ENCODE measurements at places on chromosomes 1 and 21.
A peak's percentile ranks its signal among the peaks of the same experiment; 100 is the strongest.

GRCh38 chr1:12345350-12346217, 115.8 kb downstream of the VPS13D start:
- peak; percentile 54 for DNase-seq

DNA sequence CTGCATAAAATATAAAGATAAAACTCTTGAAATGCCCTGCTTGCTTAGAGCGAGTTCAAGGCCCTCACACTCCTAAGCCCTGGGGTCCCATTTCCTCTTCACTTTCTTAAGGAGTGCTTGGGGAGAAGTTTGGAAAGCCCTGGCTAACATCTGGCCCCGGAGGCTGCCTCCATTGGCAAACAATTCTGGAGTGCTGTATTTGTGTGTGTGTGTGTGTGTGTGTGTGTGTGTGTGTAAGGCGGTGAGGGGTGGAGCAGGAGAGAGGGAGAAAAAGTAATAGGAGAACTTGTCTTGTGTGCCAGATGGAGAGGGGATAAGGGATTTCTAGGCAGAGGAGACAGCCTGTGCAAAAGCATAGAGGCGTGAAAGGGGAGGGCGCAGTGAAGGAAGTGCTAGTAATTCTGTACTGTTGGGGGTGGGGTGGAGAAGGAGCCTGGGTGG, 578 bp upstream of the TRIM62 start:
- no peak for DNase-seq

GRCh38 chr1:42328047-42328625, 6.9 kb downstream of the FOXJ3 start:
- DNase-seq, result no peak

DNA sequence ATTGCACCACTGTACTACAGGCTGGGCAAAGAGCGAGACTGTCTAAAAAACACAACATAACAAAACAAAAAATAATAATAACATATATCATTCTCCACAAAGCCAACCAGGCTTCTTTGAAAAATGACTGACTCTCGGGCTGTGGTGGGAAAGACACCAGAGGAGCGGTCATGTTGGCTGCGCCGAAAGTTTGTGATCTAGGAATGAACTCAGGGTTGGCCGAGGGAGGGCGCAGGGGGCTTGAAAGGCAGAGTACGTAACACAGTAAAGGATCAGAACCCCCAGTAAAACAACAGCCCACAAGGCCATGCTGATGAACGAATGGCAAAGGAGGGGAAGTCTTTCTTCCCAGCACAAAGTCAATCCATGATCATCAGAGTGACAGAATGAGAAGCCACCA, 4.7 kb downstream of the SLC35E2B start:
- DNase-seq, result no peak

DNA sequence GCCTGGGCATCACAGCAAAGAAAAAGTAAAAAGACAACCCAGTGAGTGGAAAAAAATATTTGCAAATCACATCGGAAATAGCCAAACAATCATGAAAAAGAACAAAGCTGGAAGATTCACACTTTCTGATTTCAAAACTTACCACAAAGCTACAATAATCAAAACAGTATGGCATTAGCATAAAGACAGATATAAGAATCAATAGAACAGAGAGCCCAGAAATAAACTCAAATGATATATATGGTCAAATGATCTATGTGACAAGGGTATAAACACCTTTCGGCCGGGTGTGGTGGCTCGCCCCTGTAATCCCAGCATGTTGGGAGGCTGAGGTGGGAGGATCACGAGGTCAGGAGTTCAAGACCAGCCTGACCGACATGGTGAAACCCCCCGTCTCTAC, 13.5 kb downstream of the ACOT7 start:
- no peak for DNase-seq

DNA sequence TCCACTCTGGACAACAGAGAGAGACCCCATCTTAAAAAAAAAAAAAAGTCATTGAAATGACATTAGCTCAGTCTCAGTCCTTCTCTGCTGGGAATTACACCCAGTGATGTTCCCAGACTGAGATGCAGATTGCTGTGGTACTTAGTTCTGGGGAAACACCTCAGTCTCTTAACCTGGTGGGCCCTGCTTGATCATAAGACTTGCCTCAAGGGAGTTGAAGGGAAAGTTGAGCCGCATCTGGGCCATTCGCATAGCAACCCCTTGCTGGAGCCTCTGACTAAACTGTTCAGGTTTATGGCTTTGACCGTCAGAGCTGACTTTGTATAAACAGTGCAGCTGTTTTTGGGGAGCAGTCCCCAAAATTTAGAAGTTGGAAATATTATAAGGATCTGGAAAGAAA, 13.4 kb downstream of the FCRL4 start:
- no peak for DNase-seq

DNA sequence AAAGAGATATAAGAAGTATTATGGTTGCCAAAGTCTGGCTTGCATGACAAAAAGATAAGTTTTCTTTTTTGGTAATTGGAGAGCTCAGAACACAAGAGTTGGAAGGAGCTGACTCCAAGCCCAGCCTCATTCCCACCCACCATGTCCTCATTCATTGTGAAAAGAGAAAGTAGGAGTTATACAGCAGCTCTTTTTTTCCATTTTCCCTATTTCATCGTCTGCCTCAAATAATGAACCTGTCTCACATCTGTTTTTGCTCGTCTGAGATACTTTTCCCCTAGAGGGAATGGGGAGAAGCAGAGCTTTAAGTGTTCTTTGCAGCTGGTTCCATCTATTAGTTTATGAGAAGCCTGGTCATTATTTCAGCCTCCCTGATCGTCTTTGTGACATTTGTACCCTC, 34.7 kb downstream of the AGT start:
- no peak for DNase-seq

GRCh38 chr1:89361681-89362080, 2.2 kb upstream of the GBP6 start:
- no peak for DNase-seq

GRCh38 chr1:219058891-219059820, 114.5 kb upstream of the LYPLAL1 start:
- peak; percentile 27 for DNase-seq

DNA sequence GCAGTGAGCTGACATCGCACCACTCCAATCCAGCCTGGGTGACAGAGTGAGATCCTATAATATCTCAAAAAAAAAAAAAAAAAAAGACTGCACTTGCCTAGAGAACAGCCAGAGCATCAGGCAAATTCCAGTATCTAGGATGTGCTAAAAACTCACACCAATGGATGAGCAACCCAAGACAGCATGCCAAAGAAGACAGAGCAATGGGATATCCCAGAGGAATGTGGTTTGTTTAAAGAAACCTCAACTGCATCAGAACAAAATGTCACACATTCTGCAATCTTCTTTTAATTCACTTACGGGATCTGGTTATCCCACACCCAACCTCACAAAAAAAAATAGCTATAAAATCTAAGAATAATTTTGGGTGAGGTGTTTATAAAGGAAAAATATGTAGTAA, 7.3 kb downstream of the KCNH1 start:
- no peak for DNase-seq

DNA sequence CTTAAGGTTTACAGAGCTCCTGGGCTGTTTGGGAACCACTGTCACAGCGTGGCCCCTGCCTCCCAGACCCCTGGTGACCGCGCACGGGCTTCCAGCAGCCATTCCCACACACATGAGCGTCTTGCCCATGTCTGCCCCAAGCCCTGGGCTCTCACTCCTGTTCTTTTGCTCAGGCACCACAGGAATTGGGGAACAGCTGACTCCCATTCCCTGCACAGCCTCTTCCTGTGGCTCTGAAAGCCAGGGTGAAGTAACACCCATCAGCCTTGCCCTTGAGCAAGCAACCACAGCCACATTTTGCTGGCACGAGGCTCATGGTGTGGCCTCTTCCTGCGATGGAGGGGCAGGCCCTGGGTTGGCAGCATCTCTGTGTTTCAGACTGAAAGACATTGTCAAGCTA, 14.3 kb upstream of the GPR157 start:
- peak; percentile 11 for DNase-seq

- no peak for DNase-seq
Observed at GRCh38 chr1:15830258-15830657, 17.2 kb upstream of the SPEN start.

DNA sequence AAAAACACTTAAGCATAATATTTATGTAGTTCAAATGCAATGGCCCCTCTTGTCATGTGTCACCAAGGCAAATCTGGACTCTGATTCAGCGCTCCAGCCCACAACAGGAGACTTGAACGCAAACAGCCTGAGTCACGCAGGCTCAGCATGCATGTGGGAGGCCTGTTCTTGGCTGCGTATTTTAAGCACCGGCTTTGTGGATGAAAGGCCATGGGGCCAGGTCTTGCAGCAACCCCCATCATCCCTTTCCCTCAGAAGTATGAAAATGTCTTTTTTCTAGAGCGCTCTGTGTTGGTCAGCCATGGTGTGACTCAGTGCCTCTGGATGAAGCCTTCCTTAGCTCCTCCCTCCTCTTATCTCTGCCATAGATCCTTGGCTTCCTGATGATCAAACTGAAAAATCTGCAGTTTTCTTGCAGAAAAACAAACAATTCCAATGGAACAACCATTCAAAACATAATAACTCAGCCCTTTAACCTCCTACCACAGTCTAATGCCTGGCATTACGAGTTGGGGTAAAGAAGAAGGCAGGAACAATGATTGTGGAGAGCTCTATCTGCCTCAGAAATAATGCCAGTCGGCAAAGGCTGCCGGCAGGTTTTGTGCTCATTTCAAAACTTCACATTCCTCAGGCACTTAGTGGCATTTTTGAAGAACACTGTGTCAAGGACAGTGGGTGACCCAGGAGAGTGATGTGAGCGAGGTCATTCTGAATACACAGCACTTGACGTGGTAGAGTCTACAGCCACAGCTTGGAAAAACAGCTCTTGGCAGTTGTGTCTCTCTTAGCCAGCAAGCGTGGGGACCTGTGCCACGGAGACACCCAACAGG, 167.5 kb downstream of the CLIC6 start:
- DNase-seq, result peak; percentile 25

- no peak for DNase-seq
Observed at GRCh38 chr21:44900559-44901251, 20.0 kb downstream of the ITGB2 start.

GRCh38 chr1:220544901-220545303, 17.0 kb downstream of the MARK1 start:
- DNase-seq, result no peak

GRCh38 chr1:238582816-238583215, 692.1 kb upstream of the ZP4 start:
- no peak for DNase-seq

DNA sequence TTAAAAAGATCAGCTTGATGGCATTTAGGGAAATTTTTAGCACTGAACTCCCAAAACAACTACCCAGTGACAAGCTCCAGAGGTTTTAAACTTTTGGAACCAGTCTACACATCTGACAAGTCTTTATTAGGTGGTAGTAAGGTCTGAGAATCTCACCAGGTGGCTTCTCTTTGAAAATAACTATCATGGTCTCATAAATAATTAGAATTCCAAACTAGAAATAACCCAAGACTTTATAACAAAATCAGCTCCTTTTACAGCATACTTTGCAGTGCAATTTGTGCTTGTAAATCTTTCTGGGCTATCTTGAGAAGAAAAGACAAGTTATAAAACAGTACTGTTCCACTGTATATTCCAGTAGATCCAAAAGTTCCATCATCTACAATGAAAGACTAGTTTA, 108.7 kb downstream of the LTN1 start:
- no peak for DNase-seq

GRCh38 chr1:99645699-99646531, at the start of gene PALMD:
Gene PALMD, plus strand, starts transcription at chr1:99646113. Its CDS starts 205 bp downstream, at chr1:99646318.
- DNase-seq, result no peak

DNA sequence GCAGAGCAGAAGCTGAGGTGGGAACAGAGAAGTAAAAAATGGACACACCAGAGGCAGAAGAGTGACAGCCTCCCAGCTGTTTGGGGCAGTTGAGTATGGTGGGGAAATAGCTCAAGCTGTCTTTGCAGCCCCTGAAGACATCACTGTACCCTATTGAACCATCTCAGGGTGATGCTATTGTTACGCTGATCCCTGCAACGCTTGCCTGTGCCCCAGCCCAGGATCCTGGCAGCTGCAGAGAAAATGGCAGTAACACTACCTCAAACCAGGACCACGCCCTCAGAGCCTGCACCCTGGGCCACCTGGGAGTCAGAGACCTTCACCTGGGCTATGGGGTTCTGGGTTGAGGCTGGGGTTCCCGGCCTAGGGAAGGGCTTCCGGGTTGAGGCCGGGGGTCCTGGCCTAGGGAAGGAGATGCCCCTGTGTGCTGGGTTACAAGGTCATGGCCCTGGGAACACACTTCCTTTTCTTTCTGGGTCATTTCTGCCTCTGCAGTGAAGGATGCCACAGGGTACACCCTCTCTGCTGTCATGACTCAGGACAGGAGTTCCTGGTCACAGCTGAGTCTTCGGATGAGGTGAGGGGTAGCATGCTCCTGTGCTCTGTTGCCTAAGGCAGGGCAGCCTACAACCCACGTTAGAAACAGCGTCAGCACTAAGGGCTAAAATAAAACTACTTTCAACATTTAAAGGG, 11.6 kb downstream of the BSND start:
- no peak for DNase-seq

- no peak for DNase-seq
Observed at GRCh38 chr1:212413902-212414327, 771 bp downstream of the PACC1 start.

GRCh38 chr1:16009030-16009460, 5.0 kb downstream of the SRARP start:
- peak; percentile 83 for DNase-seq

DNA sequence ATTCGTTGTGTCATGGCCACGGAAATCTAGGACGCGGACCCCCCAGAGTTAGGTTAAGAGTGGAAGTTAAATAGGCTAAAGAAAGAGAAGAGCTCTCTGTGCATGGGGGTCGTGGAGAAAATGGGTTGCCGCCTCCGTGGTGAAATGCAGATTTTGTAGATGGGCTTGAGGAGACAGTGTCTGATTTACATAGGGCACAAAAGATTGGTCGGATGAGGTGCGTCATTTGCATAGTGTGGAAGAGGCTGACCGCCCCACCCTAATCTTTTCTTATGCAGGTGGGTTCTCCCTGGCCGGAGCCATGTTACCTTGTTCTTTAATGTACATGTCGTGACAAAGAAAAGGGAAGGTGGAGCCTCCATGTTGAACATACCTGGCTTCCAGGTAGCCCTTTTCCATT, 14.3 kb upstream of the SLC5A9 start:
- no peak for DNase-seq

DNA sequence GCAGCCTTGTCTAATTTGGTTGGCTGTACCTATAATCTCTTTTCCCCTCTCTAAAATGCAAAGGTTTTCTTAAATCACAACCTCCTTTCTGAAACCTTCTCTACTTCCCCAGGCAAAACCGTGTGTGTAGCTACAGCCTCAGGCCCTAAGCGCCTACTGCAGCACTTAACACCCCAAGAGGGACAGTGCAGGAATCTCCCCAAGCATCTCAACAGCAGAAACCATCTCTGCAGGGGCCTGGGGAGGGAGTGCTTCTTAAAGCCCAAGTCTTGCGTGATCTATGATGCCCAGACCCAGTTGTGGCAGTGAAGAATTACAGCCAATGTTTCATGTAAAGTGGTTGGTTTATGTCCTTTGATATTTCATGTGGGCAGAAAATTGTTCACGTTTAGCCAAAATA, 159.3 kb downstream of the DSCAM start:
- DNase-seq, result no peak

DNA sequence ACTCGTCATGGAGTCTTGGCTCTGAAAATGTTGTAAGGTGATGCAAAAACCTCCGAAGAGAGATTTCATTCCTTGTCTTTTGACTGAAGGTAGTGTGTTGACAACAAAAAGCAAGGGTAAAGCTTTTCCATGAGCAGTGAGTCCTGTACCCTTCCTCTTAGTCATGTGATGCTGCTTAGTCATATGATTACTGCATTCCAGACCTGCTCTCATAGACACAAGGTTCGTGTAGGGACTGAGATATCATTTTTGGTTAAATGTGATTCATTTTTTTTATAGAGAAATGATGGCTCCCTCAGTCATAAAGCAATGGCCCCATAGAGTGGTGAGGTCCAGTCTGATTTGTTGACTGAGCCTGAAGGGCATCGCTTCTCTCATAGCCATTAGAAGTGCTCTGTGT, 9.2 kb downstream of the KCNJ6 start:
- DNase-seq, result no peak
